Caco-2 (cell line): ENCODE measurements at places on chromosomes 6 and 20.

- no peaks in the 10 kb centered on the region for H3K36me3 ChIP-seq
- H3K4me3 ChIP-seq = no peak overlapping the region
- H3K27me3 ChIP-seq = no peaks in the 10 kb centered on the region
- no peak for DNase-seq
Observed at GRCh38 chr6:1003394-1004160, 308.3 kb upstream of the FOXQ1 start.

DNA sequence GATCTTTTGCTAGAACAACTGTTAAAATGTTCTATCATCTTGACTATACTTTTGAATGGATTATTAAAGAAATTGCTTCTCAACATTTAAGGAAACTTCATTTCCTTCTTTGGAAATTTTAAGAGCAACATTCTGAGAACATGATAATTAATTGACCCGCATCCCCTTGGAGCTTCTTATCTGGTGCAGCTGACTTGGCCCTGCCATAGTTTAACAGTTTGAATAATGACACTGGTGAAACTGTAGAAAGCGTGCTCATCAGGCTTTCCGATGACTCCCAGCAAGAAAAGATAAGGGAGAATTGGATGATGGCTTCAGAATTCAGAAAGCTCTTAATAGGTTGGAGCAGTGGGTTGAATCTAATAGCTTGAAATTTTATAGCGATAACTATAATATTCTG lies 38.1 kb downstream of the SNX9 start:
- no peak for DNase-seq
- no peaks in the 10 kb centered on the region for H3K4me1 ChIP-seq
- H3K36me3 ChIP-seq = no peaks in the 10 kb centered on the region
- no peak overlapping the region for H3K4me3 ChIP-seq
- no peaks in the 10 kb centered on the region for H3K27me3 ChIP-seq
- H3K27ac ChIP-seq = no peak overlapping the region

- no peaks in the 10 kb centered on the region for H3K36me3 ChIP-seq
- peaks cover 37% of the 10 kb centered on the region for H3K4me1 ChIP-seq
- H3K27ac ChIP-seq = peak overlapping the region; percentile 27
Observed at GRCh38 chr6:148440877-148441453, 98.3 kb downstream of the SASH1 start.

- no peaks in the 10 kb centered on the region for H3K36me3 ChIP-seq
- no peak overlapping the region for H3K4me3 ChIP-seq
- no peak overlapping the region for H3K27ac ChIP-seq
- peaks cover 60% of the 10 kb centered on the region for H3K4me1 ChIP-seq
- no peaks in the 10 kb centered on the region for H3K27me3 ChIP-seq
Observed at GRCh38 chr6:154384191-154384590, 27.6 kb upstream of the IPCEF1 start.

GRCh38 chr6:36248980-36249379 lies 20.9 kb upstream of the PNPLA1 start:
- H3K27ac ChIP-seq = no peak overlapping the region
- DNase-seq = no peak
- no peaks in the 10 kb centered on the region for H3K36me3 ChIP-seq
- H3K4me3 ChIP-seq = no peak overlapping the region
- peaks cover 13% of the 10 kb centered on the region for H3K4me1 ChIP-seq
- no peaks in the 10 kb centered on the region for H3K27me3 ChIP-seq

DNA sequence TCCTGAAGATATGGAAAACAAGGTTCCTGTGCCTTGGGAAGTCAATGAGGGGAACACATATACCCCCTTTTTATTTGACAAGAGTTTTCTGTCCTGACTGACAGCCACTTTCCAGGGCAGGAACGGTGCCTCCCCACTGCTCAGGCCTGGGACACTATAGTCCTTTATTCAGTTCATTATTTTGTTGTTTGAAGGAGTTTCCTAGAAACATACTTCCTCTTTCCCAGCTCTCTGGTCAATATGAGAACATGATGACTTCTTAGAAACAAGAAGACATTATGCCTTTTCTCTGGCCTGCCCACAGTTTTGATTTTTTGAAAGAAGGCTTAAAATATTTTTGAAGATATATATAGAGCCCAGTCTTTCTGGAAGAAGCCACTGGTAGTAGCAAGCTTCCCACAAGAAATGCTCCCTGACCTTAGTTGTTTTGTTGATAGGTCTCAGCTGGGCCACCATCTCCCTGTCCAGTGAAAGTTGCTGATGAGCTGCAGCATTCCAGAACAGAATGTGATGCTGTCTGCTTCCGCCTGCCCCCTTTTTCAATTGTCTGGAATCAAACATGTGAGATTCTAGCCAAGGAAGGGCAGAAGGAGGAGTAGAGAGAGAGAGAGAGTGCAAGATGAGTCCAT lies 350.0 kb upstream of the PRND start:
- H3K4me3 ChIP-seq = no peak overlapping the region
- no peak overlapping the region for H3K27ac ChIP-seq
- H3K4me1 ChIP-seq = no peaks in the 10 kb centered on the region

DNA sequence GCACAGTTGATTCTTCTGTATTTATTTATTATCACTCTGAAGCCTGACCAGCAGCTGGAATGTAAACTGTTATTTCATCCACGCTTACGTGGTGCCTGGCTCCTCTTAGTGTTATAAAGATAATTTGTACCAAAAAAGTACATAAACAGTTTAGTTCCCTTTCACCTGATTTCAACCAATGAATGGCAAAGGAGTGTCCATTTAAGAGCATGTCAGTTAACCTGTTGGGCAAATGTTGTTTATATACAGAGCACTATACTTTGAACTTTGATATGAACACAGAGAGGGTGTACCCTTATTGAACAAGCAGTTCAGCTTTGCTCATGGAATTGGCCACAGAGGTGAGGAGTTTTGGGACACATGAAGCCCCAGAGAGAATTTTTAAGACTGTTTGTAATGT lies 7.2 kb upstream of the CTCFL start:
- H3K36me3 ChIP-seq = no peaks in the 10 kb centered on the region
- no peak overlapping the region for H3K4me3 ChIP-seq
- no peak for DNase-seq

DNA sequence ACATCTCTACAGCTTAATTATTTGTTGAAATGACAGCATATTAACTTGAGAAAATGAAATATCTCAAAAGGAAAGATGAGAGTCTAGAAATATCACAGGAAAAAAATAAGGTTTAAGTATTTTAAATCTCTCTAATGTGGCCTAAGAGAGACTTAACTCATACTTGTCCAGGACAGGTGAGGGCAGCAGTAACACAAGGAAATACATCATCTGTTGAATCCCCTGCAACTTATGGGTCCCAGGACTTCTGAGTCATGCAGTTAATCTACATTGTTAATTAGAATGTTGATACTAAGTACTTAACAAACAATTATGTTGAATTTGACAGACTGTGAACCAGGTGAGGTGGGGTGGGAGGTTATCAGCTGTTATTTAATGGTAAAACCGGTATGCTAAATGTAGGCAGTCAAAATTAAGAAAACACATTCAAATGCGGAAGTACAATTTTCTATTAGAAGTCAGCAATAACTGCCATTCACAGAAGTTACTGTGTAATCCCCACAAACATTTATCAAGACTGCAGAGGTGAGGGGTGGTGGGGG lies 87.9 kb downstream of the CEP57L1 start:
- DNase-seq = no peak
- no peak overlapping the region for H3K27ac ChIP-seq
- H3K27me3 ChIP-seq = no peaks in the 10 kb centered on the region
- no peaks in the 10 kb centered on the region for H3K36me3 ChIP-seq

- no peak overlapping the region for H3K4me3 ChIP-seq
- H3K4me1 ChIP-seq = no peaks in the 10 kb centered on the region
- DNase-seq = no peak
- no peak overlapping the region for H3K27ac ChIP-seq
- no peaks in the 10 kb centered on the region for H3K27me3 ChIP-seq
Observed at GRCh38 chr20:18019068-18019467, 38.6 kb downstream of the OVOL2 start.

DNA sequence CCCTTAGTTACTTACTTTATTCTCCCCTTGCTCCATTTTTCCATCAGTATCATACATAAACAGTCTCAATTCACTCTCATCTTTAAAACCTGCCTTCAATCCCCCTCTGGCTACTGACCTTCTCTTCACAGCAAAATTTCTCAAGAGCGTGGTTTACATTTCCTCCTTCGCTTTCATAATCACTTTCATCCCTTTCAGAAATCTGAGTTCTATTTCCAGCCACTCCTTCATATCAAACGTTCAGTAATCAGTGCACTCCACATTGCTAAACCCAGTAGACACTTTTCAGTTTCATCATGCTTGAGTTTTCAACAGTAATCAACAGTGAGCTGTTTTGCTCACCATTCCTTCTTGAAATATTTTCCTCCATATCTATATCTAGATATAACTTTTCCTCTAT lies 176.7 kb upstream of the HSF2 start:
- no peaks in the 10 kb centered on the region for H3K36me3 ChIP-seq
- H3K27me3 ChIP-seq = no peaks in the 10 kb centered on the region
- no peak for DNase-seq
- no peak overlapping the region for H3K27ac ChIP-seq
- H3K4me1 ChIP-seq = no peaks in the 10 kb centered on the region

DNA sequence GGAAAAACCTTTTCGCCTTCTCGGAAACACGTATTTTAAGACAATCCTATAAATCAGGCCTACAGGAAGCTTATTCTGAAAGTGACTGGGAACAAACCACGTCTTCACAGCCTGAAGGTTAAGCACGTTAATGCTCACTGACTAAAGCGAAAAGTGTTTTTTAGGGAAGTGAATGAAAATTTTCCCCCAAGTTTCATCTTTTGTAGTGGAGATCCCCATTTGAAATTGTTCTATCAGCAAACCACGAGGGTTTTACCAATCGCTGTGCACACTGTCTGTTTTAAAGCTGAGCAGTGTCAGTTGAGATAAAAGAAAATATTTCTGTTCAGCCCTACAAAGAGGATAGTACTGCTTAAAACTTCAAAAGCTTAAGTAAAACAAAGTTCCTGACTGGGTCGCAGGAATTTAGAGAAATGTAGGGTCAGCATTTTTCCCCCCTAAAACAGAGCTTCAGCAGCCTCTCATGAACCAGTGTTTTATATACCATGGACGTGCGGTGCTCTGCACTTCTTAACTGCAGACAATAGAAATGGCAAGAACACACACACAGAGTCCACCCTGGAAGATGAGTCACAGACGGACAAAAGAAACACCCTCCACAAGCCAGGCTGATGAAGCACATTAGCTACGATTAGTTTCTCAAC lies 34.9 kb downstream of the SLC22A23 start:
- H3K36me3 ChIP-seq = no peaks in the 10 kb centered on the region
- H3K4me1 ChIP-seq = peaks cover 68% of the 10 kb centered on the region
- H3K27ac ChIP-seq = peak overlapping the region; percentile 60
- no peaks in the 10 kb centered on the region for H3K27me3 ChIP-seq

GRCh38 chr6:108518714-108519576 lies 41.8 kb upstream of the FOXO3 start:
- H3K27me3 ChIP-seq = no peaks in the 10 kb centered on the region
- no peak overlapping the region for H3K4me3 ChIP-seq
- H3K27ac ChIP-seq = no peak overlapping the region

GRCh38 chr6:20575704-20576451 lies 41.6 kb downstream of the CDKAL1 start:
- peaks cover 17% of the 10 kb centered on the region for H3K4me1 ChIP-seq
- no peak overlapping the region for H3K27ac ChIP-seq
- no peaks in the 10 kb centered on the region; the same call in 1 of the 2 replicates for H3K36me3 ChIP-seq
- H3K4me3 ChIP-seq = no peak overlapping the region
- H3K27me3 ChIP-seq = no peaks in the 10 kb centered on the region
- no peak for DNase-seq

DNA sequence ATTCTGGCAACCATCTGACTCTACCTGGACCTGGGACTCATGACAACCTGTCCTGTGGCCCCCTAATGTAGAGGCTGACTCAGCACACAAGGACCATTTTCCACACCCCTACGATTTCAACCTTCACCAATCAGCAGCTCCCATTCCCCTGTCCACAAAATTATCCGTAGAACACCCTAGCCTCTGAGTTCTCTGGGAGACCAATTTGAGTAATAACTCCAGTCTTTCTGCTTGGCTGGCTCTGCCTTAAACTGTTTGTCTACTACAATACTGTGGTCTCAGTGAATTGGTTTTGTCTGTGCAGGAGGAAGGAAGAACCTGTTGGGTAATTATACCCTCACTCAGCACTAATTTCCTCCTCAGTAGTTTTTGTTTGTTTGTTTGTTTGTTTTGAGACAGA lies 99.3 kb upstream of the MRPS10 start:
- no peaks in the 10 kb centered on the region for H3K27me3 ChIP-seq
- H3K27ac ChIP-seq = peak overlapping the region; percentile 33
- H3K4me3 ChIP-seq = no peak overlapping the region
- DNase-seq = no peak

GRCh38 chr20:51666126-51666525 lies 102.1 kb downstream of the ATP9A start:
- no peaks in the 10 kb centered on the region for H3K27me3 ChIP-seq
- peaks cover 8% of the 10 kb centered on the region for H3K36me3 ChIP-seq
- H3K27ac ChIP-seq = peak overlapping the region; percentile 43
- peaks cover 45% of the 10 kb centered on the region for H3K4me1 ChIP-seq
- peak; percentile 73 for DNase-seq
- H3K4me3 ChIP-seq = no peak overlapping the region

DNA sequence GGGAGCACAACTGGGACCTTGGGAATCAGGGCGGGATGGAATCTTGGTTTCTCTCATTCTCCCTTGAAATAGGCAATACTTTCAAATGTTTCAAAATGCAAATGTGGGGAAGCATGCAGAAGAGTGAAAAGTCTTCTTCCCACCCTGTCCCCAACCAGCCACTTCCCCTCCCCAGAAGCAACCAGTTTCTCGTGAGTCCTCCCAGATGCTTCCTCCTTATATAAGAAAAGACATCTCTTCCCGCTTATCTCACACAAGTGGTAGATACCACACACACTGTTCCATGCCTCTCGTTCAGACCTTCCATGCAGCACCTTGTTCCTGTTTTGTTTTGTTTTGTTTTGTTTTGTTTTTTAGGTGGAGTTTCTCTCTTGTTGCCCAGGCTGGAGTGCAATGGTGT lies 25.1 kb downstream of the HCK start:
- H3K27me3 ChIP-seq = no peaks in the 10 kb centered on the region
- H3K4me3 ChIP-seq = no peak overlapping the region
- no peaks in the 10 kb centered on the region for H3K36me3 ChIP-seq
- DNase-seq = no peak

- no peaks in the 10 kb centered on the region for H3K27me3 ChIP-seq
- H3K36me3 ChIP-seq = no peaks in the 10 kb centered on the region
- DNase-seq = no peak
- peak overlapping the region; percentile 78 for H3K4me3 ChIP-seq
Observed at GRCh38 chr6:27811451-27811772, 100.8 kb downstream of the OR2B2 start.

GRCh38 chr20:33594743-33595142 lies 67.4 kb upstream of the C20orf144 start:
- 0 out of 2 replicates have a peak, but pooled peaks cover 1% of the 10 kb centered on the region for H3K36me3 ChIP-seq
- no peak for DNase-seq
- no peak overlapping the region for H3K27ac ChIP-seq
- no peak overlapping the region for H3K4me3 ChIP-seq

- H3K4me1 ChIP-seq = peaks cover 19% of the 10 kb centered on the region
- no peak for DNase-seq
- H3K27me3 ChIP-seq = peaks cover 3% of the 10 kb centered on the region; the same call in 1 of the 2 replicates
- no peak overlapping the region for H3K27ac ChIP-seq
- H3K36me3 ChIP-seq = no peaks in the 10 kb centered on the region
Observed at GRCh38 chr20:40711079-40711478, 22.0 kb upstream of the MAFB start.
